ENCODE measurements at places on chromosomes 7 and 10. TPM values are rescaled to one million over a fixed set of nuclear protein-coding genes. Genes with fewer than 3 reads are reported as not detected.

GRCh38 chr7:42253316-42253715 lies 16.3 kb upstream of the GLI3 start:
- DNase-seq = no peak
- no peak overlapping the region for H3K4me3 ChIP-seq
- H3K27me3 ChIP-seq = no peaks in the 10 kb centered on the region
- no peaks in the 10 kb centered on the region for H3K36me3 ChIP-seq
- H3K27ac ChIP-seq = no peak overlapping the region

GRCh38 chr10:69348816-69349541 lies 67.7 kb downstream of the TACR2 start:
- H3K4me3 ChIP-seq = no peak overlapping the region
- H3K27ac ChIP-seq = peak overlapping the region; percentile 22
- H3K4me1 ChIP-seq = peaks cover 2% of the 10 kb centered on the region
- no peaks in the 10 kb centered on the region for H3K36me3 ChIP-seq
- DNase-seq = no peak
- H3K27me3 ChIP-seq = no peaks in the 10 kb centered on the region

DNA sequence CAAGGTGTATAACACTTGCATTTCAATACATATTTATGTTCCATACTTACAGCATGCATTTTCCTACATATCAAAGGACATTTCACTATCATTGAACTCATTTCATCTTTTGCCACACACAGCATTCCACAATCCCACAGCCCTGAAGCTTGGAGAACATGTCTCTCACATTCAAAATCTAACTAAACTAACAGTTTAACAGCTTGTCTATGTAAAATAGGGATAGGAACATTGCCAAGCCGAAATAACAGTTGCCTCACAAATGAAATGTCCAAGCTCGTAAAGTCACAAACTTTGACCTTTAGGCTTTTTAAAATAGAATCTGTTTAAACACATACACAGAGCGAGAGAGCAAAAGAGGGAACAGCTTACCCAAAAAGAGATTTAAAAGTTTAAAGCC lies 65.3 kb downstream of the HGF start:
- no peaks in the 10 kb centered on the region for H3K27me3 ChIP-seq
- no peak for DNase-seq
- H3K27ac ChIP-seq = no peak overlapping the region
- no peak overlapping the region for H3K4me3 ChIP-seq

GRCh38 chr7:152643979-152644559 lies 31.9 kb downstream of the XRCC2 start:
- no peak for DNase-seq
- H3K27ac ChIP-seq = no peak overlapping the region
- no peak overlapping the region for H3K4me3 ChIP-seq
- peaks cover 30% of the 10 kb centered on the region for H3K36me3 ChIP-seq
- H3K4me1 ChIP-seq = no peaks in the 10 kb centered on the region
- no peaks in the 10 kb centered on the region for H3K27me3 ChIP-seq

- no peaks in the 10 kb centered on the region for H3K4me1 ChIP-seq
- H3K27me3 ChIP-seq = no peaks in the 10 kb centered on the region
- DNase-seq = peak; percentile 77
Measured at GRCh38 chr10:43885842-43886241, 237.2 kb upstream of the ZNF32 start.

Gene SERPINE1
- total RNA-seq = 0.89 TPM

Gene MEIG1
- 0.46 TPM for total RNA-seq
